Fibroblast of mammary gland (primary cell): ENCODE measurements at places on chromosomes 13 and 19.

DNA sequence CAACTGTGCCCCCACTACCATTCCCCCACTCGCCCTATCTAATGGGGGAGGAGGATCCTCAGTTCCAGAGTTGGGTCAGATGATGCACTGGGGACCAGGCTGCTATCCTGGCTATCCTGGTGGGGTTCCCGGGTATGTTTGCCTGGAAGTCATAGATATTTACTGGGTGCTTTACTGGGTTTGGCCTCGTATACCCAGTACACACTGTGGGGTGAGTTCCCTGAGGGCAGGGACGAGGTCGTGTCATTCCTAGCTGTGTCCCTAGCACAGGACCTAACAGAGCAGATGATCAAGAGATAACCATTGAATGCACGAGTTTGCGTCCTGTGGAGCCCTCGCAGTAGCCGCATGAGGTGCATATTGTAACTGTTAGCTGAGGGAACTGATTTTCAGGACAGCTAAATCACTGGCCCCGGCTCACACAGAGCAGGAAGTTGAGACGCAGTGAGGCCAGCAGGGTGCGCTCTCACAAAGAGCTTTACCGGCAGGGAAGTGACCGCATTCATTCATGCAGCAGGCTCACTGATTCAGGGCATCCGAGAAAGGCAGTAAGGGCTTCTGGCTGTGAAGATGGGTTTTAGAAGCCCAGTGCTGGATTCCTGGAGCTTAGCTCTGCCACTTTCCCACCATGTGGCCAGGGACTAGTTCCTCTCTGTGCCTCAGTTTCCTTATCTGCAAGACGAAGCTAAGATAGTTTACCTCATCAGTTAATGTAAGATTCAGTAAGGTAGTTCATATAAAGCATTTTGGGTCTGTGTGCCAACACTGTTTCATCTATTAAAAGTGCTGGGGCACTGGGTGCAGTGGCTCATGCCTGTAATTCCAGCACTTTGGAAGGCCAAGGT lies 6.0 kb downstream of the RUVBL2 start:
- peak; percentile 73 for DNase-seq

DNA sequence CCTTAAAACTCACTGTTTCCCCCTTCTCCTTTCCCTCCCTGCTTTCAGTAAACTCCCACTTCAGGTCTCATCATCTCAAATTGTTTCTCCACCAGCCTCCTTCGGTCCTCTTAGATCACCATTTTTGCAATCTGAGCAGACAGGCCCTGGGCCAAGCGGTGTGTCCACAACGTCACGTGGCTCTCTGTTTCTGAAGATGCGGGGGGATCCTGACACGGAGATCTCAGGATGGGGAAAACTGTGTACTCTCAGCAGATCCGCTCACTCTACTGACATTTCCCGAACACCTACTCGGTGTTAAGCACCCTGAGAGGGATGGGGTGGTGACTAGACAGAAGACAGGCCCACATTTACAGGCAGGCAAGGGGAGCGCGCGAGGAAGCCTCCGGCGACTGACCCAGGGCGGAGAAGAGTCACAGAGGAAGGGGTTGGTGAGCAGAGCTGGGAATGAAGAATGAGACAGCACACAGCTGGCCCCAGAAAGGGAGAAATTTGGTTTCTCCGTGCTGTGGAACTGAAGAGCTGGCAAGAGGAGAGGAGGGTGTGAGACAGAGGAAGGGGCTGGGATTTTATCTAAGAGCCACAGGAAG lies 38.8 kb downstream of the SERP2 start:
- DNase-seq: no peak

DNA sequence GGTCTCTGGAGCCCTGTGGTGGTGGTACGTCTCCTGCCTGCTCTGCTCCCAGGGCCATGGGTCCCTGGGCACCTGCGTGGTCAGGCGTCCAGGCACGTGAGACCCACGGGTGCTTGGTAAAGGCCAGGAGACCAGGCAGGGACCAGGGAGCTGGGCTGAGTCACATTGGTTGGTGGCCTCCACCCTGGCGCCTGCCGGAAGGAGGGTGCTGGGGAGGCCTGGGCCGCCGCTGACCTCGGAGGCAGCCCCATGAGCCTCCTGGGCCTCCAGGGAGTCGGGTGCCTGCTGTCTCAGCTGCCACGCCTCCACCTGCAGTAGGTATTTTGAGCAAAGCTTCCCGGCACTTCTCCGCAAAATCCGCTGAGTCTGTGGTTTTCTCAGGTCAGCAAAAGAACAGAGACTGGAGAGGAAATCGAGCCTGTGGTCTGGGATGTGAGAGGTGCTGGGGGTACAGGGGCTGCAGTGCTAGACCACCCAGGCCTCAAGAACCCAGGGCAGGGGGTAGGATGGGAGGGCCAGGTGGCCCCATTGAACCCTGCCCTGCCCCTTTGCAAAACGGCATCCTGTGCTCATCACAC lies 3.6 kb upstream of the PLK5 start:
- DNase-seq: no peak

- DNase-seq: no peak
These were observed 27.6 kb upstream of the C13orf46 start for GRCh38 chr13:114001331-114002008.

DNA sequence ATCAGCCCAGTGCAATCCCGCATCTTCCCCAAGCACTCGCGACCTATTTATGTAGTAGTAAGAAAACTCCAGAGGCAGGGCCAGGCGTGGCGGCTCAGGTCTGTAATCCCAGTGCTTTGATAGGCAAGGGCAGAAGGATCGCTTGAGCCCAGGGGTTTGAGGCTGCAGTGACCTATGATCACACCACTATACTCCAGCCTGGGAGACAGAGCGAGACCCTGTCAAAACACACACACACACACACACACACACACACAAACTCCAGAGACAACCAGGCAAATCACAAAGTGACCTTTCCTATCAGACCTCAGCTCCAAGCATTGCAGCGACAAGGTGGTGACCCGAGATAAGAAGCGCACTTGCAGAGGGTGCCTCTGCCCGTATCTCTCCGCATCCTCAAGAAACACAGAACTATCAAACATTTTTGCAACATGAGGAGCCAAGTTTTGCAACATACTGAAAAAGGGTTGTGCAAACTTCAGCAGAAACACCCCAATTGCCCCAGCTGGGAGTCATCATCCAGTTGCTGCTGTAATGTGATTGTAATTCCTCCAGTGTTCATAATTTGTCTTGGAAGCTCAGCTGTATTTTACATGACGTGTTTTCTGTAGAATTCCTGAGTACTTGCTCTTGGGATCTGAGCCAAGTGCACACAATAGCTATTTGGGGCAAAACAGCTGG lies 8.7 kb upstream of the KLF2 start:
- peak; percentile 99 for DNase-seq

GRCh38 chr13:23903906-23904280 lies 6.6 kb upstream of the C1QTNF9B start:
- no peak for DNase-seq

DNA sequence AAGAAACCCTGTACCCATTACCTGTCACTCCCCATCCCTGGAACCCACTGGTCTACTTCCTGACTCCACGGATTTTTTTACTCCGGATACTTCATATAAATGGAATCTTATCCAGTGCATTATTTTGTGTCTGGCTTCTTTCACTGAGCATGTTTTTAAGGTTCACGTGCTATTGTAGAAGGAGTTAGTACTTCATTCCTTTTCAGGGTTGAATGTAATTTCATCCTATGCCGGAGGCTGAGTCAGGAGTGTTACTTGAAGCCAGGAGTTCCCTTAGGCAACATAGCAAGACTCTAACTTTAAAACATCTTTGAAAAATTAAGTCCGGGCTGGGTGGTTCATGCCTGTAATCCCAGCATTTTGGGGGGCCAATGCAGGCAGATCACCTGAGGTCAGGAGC lies 17.9 kb upstream of the ELAVL1 start:
- no peak for DNase-seq

DNA sequence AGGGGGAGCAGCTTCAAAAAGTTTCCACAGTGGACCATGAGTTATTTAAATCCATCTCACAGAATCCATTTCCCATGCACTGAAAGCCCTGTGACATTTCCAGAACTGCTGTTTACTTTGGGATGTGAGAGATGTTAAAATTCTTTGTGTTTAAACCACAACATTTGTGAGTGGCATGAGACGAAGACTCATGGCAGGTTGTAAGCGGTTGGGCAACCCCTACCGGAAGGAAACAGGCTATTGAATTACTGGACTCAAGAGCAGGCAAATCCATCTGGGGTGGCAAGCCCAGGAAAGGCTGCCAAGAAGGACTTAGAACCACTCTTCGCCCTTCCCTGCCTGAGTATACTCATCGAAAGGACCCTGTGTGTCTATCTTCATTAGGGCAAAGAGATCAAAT lies 22.3 kb upstream of the CLDN10 start:
- peak; percentile 20 for DNase-seq

GRCh38 chr13:23673867-23674605 lies 103.8 kb downstream of the TNFRSF19 start:
- DNase-seq: no peak

- no peak for DNase-seq
These were observed 19.3 kb downstream of the TMED1 start for GRCh38 chr19:10816691-10817090.

GRCh38 chr19:19502808-19503602 lies 12.3 kb downstream of the TSSK6 start:
- no peak for DNase-seq

DNA sequence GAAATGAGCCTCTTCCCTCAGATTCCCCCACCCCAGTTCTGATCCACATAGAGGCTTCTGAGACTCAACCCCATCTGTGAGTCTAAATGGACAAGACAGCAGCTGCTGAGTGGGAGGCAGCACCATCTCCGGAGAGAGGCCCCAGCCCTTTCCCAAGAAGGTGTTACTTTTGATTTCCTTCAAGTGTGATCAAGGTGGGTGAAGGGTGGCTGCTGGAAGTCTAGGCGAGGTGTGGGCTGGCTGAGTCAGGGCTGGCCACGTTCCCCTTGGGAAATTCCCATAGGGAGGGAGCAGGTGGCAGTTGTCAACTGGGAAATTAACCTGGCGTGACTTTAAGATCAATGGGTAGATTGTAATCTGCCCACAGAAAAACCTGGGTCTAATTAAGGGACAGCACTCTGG lies 148.0 kb downstream of the FOXO1 start:
- DNase-seq: no peak

DNA sequence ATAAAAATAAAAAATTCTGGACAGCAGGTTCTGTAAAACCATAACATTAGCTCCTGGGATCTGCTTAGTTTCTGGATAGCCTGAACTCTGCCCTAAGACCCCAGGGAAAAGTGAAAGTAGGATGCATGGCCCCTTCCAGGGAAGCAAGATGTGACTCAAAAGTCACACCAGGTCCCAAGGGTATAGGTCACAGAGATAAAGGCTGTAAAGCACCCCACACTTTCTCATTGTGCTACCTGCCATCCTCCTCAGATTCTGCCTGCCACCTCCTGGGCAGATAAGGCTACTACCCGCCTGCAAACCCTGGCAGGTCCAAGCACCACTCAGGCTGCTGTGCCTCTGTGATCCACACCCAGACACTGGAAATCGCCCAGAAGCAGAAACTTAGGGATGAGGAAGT lies 20.6 kb downstream of the FFAR2 start:
- DNase-seq: peak; percentile 33

- no peak for DNase-seq
These were observed 12.1 kb downstream of the PRR22 start for GRCh38 chr19:5772416-5772815.

DNA sequence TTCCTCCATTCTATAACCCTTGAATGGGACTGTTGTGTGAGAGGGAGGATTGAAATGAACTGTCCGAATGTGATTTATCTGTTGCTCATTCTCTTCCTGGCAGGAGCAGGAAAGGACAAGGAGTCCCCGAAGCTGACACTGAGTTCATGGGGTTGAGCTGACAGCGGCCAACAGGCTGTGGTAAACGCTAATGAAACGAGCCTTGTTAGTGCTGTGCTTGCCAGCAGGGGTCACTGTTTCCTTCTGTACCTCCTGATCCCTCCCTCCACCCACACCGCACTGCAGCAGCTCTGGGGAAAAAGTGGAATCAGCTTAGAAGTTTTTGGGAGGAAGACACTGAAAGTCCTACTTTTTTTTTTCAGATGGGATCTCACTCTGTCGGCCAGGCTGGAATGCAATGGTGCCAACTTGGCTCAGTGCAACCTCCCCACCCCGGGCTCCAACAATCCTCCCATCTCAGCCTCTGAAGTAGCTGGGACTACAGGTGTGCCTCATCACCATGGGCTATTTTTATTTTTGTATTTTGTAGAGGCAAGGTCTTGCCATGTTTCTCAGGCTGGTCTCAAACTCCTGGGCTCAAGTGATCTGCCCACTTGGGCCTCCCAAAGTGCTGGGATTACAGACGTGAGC lies 6.7 kb upstream of the ZNF761 start:
- peak; percentile 71 for DNase-seq

DNA sequence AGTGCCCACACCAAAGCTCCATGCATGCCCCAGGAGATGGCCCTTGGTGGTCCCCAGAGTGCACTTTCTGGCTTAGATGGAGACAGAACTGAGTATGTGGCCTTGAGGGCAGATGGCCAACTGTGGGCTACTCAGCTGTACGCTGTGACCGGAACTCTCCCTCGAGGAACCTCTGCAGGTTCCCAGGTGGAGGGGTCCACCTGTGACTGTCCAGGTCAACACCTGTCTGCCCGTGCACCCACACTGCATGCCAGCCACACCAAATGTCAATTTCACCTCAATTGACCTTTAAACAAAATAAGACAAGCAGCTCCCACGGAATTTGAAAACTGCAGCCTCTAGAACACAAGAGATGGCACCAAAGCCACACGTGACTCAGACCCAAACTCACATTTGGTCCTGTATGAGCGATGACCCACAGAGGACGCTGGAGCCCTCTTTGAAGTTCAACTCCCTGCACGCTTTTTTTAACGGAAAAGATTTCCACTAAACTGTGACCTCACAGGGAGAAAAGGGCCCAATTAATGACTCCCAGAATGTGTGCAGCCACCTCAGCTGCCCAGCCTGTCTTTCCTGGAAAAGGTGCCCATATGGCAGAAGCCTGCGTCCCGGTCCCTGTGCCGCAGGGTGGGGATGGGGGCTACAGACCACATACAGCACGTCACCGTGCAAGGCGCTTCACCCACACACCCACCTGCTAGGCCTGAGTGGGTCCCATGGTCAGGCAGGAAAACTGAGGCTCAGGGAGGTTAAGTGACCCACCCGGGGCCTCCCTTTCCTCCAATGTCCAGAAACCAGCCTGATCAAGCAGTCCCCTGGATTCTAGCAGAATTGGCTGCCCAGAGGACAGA lies 47.7 kb downstream of the KLF2 start:
- no peak for DNase-seq

GRCh38 chr19:48183356-48183755 lies 12.9 kb downstream of the ZSWIM9 start:
- no peak for DNase-seq

- peak; percentile 44 for DNase-seq
These were observed 5.8 kb downstream of the FCHO1 start for GRCh38 chr19:17757125-17757524.

DNA sequence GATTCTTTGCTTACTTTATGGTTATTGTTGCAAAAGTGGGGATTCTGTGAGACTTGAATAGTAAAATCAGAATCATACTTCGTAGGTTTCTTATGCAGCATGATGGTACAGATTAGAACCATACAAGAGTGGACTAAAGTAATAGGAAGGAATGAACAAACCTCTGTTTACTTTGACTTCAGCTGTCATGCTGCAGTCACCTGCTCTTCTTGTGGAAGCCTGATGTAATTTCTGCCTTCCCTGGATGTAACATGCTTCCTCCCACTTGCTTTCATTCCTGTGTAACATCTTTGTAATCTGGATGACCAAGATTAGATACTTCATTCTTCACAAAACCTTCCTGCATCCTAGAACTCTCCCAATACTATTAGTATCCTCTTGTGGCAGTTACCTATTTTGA lies 235.0 kb downstream of the PCCA start:
- DNase-seq: no peak

GRCh38 chr19:54047616-54048015 lies 16.1 kb downstream of the VSTM1 start:
- peak; percentile 20 for DNase-seq
